Diencephalon (tissue), 1 donor: ENCODE measurements at places on chromosomes 3 and 15. TPM values are rescaled to one million over a fixed set of nuclear protein-coding genes. Genes with fewer than 3 reads are reported as not detected.

KIAA1143 gene
- total RNA-seq, result 44.5 TPM

NR1I2 gene
- total RNA-seq, result 0.23 TPM

TP63 gene
- total RNA-seq, result 0.23 TPM

ANKUB1 gene
- total RNA-seq, result 4.2 TPM

TRH gene
- total RNA-seq, result 29.1 TPM

CCDC54 gene
- total RNA-seq, result not detected

TOP2B gene
- total RNA-seq, result 302 TPM

PPP4R2 gene
- total RNA-seq, result 94.3 TPM

KCNH8 gene
- total RNA-seq, result 18.0 TPM

TYRO3 gene
- total RNA-seq, result 32.3 TPM

LSMEM2 gene
- 1.2 TPM for total RNA-seq

ABHD5 gene
- total RNA-seq, result 32.5 TPM

PLA2G4F gene
- total RNA-seq, result not detected

WDR93 gene
- 2.1 TPM for total RNA-seq
